Activated naive CD4-positive, alpha-beta T cell (primary cell): ENCODE measurements at places on chromosomes 3 and 15.

- DNase-seq, result no peak
Measured at GRCh38 chr15:93331545-93332167, 242.6 kb upstream of the RGMA start.

DNA sequence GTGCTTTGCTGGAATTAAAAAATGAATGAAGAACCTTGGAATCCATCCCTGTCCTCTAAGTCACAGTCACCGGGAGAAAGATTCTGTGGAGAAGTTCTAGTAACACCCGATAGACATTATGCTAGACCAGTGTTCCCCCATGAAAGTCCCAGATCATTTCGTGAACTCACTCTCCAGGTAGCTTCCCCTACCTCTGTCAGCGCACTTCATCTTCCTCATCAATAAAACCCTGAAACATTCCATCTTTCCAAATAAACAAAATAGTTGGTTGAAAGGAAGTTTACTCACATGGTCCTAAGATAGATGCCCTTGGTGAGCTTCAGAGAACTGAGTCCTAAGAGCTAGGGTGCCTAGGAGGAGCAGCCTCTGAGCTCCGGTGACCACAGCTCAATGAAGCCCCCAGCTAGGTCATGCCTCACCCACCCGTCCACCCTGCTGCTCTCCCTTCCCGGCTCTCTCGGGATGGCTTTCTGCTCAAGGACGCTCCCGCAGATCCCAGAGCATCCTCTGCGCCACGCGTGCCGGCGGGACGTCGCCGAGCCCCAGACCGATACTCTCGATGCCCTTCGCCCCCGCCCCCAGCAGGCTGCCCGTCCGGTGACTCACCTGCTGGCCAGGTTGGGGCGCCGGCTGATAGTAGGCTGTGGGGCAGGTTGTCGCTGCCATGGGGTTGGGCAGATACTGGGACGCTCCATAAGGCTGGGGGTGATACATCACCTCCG is 776 bp downstream of the VGLL3 start:
- DNase-seq, result no peak

DNA sequence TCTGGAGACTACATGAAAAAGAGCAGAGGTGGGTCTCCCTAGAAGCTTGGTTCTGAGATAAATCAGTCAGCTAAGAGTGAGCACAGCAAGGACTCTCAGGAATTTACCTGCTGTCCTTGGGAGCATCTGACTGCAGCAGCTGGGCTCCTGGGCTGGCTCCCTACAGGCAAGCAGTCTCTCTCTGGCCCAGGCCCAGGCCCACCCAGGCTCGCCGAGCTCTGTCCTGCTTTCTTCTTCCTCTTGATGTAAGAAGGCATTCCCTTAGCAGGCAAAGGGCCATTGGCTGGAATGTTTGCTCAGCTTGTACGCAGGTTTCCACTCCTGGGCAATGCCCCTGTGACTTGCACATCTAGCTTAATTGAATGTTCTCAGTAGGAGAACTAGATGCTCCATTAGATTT is 4.3 kb upstream of the RBP2 start:
- DNase-seq, result no peak

GRCh38 chr15:80267658-80268057 is 15.6 kb upstream of the CTXND1 start:
- DNase-seq, result no peak

DNA sequence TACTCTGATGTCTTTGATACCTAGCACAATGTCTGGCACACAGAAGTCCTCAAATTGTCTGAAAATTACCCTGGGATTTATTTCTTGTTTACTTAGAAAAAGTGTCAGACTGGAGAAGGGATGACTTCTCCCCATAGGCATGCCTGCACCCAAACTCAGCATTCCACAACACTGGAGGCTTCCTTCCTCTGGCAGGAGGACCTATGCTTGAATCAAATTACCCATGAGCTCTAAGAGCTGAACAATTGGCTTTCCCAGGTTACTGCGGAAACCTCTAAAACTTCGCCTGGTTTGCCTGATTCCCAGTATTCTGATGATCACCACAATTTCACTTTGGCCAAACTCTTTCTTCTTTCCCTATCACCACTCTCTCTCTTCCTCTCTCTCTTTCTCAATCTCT is 217.4 kb downstream of the DIPK2A start:
- no peak for DNase-seq

DNA sequence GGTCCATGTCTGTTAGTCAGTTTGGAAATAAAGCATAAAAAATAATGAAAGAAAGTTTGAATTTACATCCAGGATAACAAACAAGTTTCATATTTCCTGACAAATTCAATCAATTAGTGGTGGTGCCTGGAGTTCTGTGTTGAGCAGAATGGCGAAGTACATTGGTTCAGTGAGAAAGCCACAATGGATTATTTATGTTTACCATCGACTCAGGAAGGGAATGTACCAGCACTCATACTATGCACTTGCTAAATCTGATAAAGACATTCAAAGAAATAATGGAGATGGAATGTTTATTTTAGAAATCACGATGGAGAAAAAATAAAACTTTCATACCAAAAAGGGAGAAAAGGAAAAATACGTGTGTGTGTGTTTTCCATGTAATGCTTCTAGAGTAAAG is 45.3 kb upstream of the MME start:
- no peak for DNase-seq

DNA sequence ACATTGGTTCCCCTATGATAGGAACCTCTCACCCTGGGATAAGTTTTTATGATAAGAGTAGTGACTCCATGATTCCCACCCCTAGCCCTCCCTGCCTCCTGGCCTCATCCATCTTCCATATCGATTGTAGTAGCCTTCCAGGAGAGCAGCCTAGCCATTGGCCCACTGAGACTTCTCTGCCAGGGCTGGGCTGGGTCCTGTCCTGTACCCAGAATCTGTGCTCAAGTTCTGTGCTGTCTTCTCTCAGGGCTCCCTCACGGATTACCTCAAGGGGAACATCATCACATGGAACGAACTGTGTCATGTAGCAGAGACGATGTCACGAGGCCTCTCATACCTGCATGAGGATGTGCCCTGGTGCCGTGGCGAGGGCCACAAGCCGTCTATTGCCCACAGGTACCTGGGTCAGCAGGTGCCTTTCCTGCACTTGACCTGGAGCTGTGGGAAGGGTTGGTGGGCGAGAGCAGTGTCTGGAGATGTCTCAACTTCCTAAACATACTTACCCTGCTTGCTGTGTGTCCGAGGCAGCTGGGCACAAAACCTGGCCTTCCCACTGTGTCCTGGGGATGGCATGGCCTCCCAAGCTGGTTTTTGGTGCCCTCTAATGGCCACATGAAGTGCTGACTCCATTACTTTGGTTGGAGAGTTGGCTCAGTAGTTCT is 16.6 kb upstream of the EXOG start:
- no peak for DNase-seq

DNA sequence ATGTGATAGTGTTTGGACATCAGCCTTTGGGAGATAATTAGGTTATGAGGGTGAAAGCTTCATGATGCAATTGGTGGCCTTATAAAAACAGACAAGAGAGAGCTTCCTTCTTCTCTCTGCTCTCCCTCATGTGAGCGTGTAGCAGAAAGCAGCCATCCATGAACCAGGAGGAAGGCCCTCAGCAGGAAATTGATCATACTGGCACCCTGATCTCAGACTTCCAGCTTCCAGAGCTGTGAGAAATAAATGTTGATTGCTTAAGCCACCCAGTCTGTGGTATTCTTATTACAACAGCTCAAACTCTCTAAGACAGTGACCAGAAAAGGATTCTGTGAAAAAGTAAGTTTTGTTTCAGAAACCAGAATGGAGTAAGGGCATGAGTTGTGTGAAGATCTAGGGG is 13.3 kb downstream of the STAC start:
- DNase-seq, result no peak

GRCh38 chr3:130918328-130918727 is 24.4 kb downstream of the ATP2C1 start:
- DNase-seq, result no peak

DNA sequence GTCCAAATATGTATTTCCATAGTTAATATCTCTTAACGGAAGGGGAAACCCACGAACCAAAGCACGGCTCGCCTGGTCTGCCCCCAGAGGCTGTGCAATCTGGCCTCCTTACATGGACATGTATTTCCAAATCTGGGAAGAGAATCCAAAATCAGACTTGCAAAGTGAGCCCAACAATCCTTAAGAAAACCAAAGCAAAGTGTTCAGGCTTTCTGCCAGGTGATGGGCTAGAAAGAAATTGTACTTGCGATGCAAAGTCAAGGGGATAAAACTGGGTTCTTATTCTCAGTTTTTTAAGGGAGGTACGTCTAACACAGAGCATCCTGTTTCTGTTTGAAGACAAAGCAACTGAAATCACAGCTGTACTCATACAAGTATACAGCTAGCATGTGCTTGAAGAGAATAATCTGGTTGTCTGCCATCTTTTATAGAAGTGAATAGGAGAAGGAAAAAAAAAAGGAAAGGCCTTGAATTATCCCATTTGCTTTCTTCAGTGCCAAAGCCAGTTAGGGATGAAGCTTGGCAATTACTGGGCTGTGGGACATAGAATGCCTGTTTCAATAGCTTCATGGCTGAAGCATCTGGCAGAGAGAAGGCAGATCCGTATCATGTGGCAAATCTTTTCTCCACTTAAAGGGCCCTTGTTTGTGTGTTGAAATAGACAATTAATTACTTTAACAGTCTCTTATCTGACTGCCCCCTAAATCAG is 48.4 kb downstream of the LRIG1 start:
- DNase-seq, result no peak

GRCh38 chr3:8964436-8965370 is 1.4 kb upstream of the RAD18 start:
- no peak for DNase-seq

GRCh38 chr3:191641789-191642188 is 180.8 kb downstream of the PYDC2 start:
- no peak for DNase-seq

DNA sequence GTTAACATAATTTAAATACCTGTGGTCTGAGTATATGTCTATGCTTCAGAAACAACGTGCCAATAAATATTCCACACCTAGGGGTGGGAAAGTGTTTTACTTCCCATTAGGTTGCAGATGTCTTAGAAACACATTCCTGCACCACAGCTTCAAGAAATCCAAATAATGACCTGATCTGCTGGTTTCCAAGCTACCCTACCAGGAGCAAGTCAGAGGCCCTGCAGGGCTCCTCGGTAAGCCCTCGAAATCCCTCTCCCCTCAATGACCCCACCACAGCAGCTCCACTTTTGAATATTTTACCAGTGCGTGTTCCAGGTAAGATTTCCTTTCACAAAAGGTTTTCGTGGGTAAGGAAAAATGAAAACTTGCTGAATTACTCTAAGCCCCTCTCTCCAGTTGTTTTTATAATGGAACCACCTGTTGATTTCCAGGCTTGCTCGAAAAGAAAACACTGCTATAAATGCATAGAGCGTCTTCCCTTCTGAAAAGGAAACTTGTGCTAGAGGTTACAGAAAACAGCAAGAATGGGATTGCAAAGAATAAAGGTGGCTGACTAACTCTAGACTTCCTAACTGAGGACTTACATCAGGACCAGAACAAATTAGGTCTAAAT is 12.6 kb downstream of the IL12A start:
- DNase-seq, result no peak

DNA sequence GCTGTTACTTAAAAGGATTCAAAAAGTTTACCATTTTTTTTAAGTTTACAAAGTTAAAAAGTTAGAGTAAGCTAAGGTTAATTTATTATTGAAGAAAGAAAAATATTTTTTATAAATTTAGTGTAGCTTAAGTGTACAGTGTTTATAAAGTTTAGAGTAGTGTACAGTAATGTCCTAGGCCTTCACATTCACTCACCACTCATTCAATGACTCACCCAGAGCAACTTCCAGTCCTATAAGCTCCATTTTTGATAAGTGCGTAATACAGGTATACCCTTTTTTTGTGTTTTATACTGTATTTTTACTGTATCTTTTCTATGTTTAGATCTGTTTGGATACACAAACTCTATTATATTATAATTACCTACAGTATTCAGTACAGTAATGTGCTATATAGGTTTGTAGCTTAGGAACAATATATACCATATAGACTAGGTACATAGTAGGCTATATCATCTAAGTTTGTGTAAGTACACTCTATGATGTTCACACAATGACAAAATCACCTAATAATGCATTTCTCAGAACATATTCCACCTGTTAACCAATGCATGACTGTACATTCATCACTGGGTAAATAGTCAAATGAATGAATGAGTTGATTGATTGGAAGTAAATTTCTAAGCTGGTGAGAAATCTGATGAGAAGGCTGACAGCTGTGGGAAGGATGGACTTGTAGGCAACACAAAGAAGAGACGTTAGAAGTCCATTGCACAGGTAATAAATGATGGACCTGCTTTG is 95.2 kb upstream of the CDIN1 start:
- DNase-seq, result no peak

GRCh38 chr3:46351646-46352045 is 2.3 kb upstream of the CCR2 start:
- no peak for DNase-seq

GRCh38 chr3:195140816-195141793 is 129.9 kb downstream of the XXYLT1 start:
- no peak for DNase-seq

DNA sequence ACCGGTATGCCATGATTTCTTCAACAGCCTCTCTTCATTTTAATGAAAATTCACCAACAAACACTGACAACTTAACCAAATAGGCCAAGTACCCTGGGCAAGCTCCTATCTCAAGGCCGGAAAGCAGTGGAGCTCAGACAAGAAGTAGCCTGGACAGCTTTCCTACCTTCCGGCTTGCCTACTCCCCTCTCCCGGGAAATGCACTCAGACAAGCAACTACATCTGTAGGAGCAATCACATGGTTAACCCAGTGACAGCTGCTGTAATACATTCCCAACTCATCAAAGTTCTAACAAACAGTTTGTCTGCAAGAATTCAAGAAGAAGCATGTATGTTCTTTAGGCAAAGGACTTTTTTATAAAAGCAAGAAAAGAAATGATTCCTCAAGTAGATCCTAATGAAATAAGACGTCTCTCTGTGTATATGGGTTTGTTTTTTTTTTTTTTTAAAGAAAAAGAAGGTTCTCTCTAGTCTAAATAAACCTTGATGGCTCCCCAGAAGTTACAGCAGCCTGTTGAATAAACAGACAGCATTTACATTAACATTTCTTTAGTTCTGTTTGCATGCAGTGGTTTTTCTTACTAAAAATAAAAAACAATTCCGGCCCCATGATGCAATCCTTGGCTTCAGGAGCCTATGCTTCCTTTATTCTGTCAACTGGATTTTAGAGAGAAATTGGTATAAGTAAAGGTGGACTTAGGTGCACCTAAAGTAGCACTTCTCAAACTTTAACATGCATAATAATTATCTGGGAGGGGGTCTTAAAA is 278.7 kb downstream of the NEK10 start:
- DNase-seq, result no peak

GRCh38 chr3:52633786-52634185 is 51.9 kb downstream of the PBRM1 start:
- DNase-seq, result no peak

- no peak for DNase-seq
Measured at GRCh38 chr3:4888913-4889846, 90.1 kb upstream of the BHLHE40 start.

DNA sequence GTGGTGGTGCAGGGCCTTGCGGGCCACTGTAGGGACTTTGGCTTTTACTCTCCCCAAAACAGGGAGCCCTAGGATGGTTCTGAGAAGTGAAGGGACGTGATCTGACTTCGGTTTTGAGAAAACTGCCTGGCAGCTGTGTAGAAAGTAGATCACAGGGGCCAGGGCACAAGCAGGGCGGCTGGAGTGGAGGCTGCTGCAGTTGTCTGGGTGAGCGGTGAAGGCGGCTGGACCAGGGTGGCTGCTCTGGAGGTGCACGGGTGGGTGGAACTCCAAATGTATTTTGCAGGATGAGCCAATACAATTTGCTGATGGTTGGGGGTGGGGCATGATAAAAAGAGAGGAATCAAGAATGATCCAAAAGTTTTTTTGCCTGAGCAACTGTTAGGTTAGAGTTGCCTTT is 29.8 kb upstream of the TRH start:
- no peak for DNase-seq
